Activated B cell treated with CpG ODN at 0.5 μM for 24 hours (primary cell): ENCODE measurements at places on chromosomes 1 and 21.

- DNase-seq = no peak
- no peak overlapping the region for H3K27ac ChIP-seq
- H3K4me1 ChIP-seq = no peaks in the 10 kb centered on the region
Measured at GRCh38 chr21:27017246-27017645, 50.4 kb upstream of the ADAMTS5 start.

DNA sequence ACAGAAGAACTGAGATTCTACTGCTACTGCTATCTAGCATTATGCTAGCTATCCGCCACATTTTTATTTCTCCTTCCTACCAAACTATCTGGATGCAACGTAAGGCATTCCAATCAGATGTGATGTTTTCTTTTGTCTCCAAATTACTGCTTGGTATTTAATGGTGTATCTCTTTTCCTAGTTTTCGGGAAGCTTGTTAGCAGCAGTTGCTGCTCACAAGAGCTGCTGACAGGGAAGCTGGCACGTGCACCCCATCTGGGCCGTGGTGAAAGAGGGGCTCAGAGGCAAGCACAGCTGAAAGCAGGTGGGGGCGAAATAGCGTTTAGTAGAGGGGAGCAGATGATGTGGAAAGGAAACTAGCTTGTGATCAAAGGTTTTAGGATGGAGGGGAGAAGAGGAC is 57.3 kb downstream of the JAK1 start:
- no peaks in the 10 kb centered on the region for H3K27me3 ChIP-seq
- peaks cover 3% of the 10 kb centered on the region for H3K36me3 ChIP-seq
- no peak overlapping the region for H3K4me3 ChIP-seq
- no peak for DNase-seq

GRCh38 chr1:154902938-154903566 is 33.0 kb upstream of the KCNN3 start:
- no peaks in the 10 kb centered on the region for H3K27me3 ChIP-seq
- no peak overlapping the region for H3K27ac ChIP-seq
- no peak for DNase-seq

- H3K27me3 ChIP-seq = no peaks in the 10 kb centered on the region
- H3K4me1 ChIP-seq = peaks cover 26% of the 10 kb centered on the region
- peaks cover 47% of the 10 kb centered on the region for H3K36me3 ChIP-seq
- no peak for DNase-seq
- peak overlapping the region; percentile 86 for H3K27ac ChIP-seq
- H3K4me3 ChIP-seq = peak overlapping the region; percentile 58
Measured at GRCh38 chr1:167676916-167677848, 44.6 kb upstream of the MPZL1 start.

GRCh38 chr21:46439906-46440305 is 18.8 kb upstream of the DIP2A start:
- H3K36me3 ChIP-seq = peaks cover 71% of the 10 kb centered on the region
- H3K27me3 ChIP-seq = no peaks in the 10 kb centered on the region
- H3K27ac ChIP-seq = no peak overlapping the region
- no peak for DNase-seq

- H3K4me1 ChIP-seq = peaks cover 4% of the 10 kb centered on the region
- H3K27me3 ChIP-seq = no peaks in the 10 kb centered on the region
- no peak overlapping the region for H3K27ac ChIP-seq
Measured at GRCh38 chr1:1280782-1281481, 696 bp downstream of the SCNN1D start.

GRCh38 chr1:156470473-156470872 is 30.1 kb downstream of the MEF2D start:
- DNase-seq = no peak
- no peak overlapping the region for H3K4me3 ChIP-seq
- no peaks in the 10 kb centered on the region for H3K4me1 ChIP-seq
- H3K36me3 ChIP-seq = peaks cover 86% of the 10 kb centered on the region

DNA sequence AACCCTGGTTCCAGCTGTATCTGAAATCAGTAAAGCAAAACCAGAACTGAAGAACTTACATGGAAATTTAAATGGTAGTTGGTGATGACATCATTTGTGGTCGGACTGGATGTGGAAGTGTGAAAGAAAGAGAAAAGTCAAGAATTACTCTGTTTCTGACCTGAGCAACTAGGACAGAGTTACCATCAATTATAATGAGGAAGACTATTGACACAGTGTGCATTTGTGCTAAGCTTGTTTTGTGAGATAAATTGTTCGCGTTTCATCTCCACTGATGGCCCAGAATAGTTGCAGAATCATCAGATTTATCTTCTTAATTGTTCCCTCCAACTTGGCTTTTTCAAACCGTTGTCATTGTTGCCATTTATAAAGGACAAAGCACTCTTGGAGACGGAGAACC is 410.6 kb upstream of the DEPDC1 start:
- H3K4me3 ChIP-seq = no peak overlapping the region
- no peaks in the 10 kb centered on the region for H3K27me3 ChIP-seq
- H3K4me1 ChIP-seq = no peaks in the 10 kb centered on the region
- H3K36me3 ChIP-seq = no peaks in the 10 kb centered on the region
- no peak for DNase-seq

DNA sequence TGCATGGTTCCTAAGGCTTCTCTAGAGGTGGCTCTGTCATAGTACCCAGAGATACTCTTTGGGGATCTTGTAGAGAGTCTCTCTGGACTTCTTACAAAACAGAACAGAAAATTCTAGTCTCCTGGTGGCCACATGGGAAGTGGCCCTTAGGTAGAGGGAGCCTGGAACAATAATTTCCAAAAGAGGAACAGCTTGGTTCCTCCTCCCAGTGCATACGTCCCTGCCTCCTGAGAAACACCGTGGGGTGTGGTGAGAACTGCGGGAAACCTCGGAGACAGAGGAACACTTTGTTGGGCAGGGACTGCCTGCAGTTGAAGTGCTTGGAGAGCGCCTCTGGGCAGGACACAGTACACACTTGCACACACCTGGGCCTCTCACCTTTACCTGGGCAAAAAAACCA is 38.8 kb upstream of the EPHA8 start:
- H3K4me1 ChIP-seq = no peaks in the 10 kb centered on the region
- no peak overlapping the region for H3K27ac ChIP-seq
- DNase-seq = no peak
- peaks cover 92% of the 10 kb centered on the region for H3K36me3 ChIP-seq
- H3K27me3 ChIP-seq = no peaks in the 10 kb centered on the region

- no peaks in the 10 kb centered on the region for H3K36me3 ChIP-seq
- no peaks in the 10 kb centered on the region for H3K4me1 ChIP-seq
- peaks cover 2% of the 10 kb centered on the region for H3K27me3 ChIP-seq
Measured at GRCh38 chr1:242212401-242212800, 213.5 kb upstream of the MAP1LC3C start.

- H3K36me3 ChIP-seq = no peaks in the 10 kb centered on the region
- H3K4me3 ChIP-seq = no peak overlapping the region
- DNase-seq = no peak
- no peak overlapping the region for H3K27ac ChIP-seq
- H3K4me1 ChIP-seq = no peaks in the 10 kb centered on the region
Measured at GRCh38 chr1:98331243-98331642, 330.3 kb upstream of the SNX7 start.

DNA sequence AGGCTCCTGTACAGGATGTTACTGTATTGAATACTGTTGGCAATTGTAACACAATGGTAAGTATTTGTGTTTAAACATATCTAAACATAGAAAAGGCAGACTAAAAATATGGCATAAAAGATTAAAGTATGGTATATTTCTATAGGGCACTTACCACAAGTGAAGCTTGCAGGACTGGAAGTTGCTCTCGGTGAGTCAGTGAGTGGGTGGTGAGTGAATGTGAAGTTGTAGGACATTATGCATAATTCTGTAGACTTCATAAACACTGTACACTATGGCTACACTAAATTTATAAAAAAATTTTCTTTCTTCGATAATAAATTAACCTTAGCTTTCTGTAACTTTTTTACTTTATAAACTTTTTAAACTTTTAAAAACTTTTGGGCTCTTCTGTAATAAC is 13.7 kb upstream of the TRIM62 start:
- H3K27me3 ChIP-seq = peaks cover 41% of the 10 kb centered on the region
- no peak overlapping the region for H3K4me3 ChIP-seq
- H3K27ac ChIP-seq = no peak overlapping the region

- no peak for DNase-seq
- H3K4me1 ChIP-seq = peaks cover 38% of the 10 kb centered on the region
- no peak overlapping the region for H3K4me3 ChIP-seq
- H3K27me3 ChIP-seq = no peaks in the 10 kb centered on the region
Measured at GRCh38 chr1:203743091-203743571, 21.9 kb upstream of the LAX1 start.

GRCh38 chr1:214464445-214465287 is 86.7 kb downstream of the PTPN14 start:
- H3K27ac ChIP-seq = no peak overlapping the region
- no peak overlapping the region for H3K4me3 ChIP-seq
- no peak for DNase-seq
- H3K27me3 ChIP-seq = peaks cover 4% of the 10 kb centered on the region
- no peaks in the 10 kb centered on the region for H3K4me1 ChIP-seq

DNA sequence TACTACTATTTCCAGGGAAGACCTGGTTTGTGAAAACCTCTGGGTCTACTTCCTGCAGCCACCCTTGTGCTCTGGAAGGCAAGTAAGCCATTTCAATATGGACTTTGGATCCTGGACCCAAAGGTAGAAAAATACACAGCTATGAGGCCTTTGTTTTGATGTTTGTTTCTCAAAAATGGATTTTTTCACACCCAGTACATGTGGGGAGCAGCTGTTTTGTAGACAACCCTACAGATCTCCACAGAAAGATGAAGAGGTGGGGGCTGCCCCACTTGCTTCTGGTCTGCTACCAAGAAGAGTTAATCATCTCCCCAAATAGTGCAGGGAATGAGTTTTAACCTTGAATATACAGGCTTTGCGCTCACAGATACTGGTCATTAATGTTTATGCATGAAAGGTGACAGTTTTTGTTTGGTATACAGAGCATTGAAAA is 29.2 kb downstream of the ZNF281 start:
- peaks cover 50% of the 10 kb centered on the region for H3K4me1 ChIP-seq
- no peak overlapping the region for H3K27ac ChIP-seq
- H3K36me3 ChIP-seq = no peaks in the 10 kb centered on the region
- no peak for DNase-seq
- H3K4me3 ChIP-seq = no peak overlapping the region

DNA sequence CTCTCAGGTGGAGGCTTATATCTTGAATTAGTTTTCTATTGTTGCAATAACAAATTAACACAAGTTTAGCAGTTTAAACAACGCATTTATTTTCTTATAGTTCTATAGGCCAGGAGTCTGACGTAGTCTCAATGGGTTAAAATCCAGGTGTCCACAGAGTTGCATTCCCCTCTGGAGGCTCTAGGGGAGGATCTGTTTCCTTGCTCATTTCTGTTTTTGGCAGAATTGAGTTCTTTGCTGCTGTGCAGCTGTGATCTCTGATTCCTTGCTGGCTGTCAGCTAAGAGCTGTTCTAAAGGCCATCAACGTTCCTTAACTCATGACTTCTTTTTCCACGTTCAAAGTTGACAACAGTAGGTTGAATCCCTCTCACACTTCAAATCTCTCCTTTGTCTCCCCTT is 31.8 kb downstream of the S100A10 start:
- no peak overlapping the region for H3K27ac ChIP-seq
- H3K36me3 ChIP-seq = no peaks in the 10 kb centered on the region
- H3K4me1 ChIP-seq = no peaks in the 10 kb centered on the region
- DNase-seq = no peak

DNA sequence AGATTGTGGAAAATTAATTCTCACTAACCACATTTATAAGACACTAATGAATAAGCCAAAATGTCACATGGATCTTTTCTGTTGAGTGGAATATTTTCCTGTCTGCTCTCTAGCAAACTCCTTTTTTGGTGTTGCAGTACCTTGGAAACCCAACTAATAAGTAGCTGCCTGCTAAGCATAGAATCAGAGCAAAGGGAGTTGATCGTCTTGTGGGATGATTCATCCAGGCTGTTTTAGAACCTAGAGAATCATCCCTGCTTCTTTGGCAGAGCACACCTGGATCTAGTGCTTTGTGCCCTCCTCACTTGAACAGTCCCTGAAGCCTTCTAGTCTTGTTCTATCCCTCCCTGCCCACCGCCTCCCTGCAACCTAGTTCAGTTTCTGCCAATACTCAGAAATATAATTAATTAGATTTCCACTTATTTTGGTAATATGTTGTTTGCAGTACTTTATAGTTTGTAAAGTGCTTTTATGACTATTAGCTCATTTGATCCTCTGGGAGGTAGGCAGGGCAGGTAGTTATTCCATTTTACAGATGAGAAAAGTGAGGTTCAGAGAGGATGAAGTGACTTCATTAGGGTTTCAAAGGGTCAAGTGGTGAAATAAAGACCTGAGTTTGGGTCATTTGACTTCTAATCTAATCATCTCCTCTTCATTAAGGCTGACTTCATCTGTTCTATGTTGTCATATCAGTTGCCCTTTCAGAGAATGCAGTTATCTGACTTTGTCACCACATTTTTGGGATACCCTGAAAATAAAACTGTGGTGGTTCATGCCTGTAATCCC is 2.5 kb downstream of the AGO4 start:
- H3K27me3 ChIP-seq = no peaks in the 10 kb centered on the region
- peaks cover 24% of the 10 kb centered on the region for H3K4me1 ChIP-seq
- no peak overlapping the region for H3K27ac ChIP-seq
- no peak for DNase-seq
- H3K36me3 ChIP-seq = peaks cover 4% of the 10 kb centered on the region

GRCh38 chr1:55868026-55868425 is 652.9 kb upstream of the USP24 start:
- no peak overlapping the region for H3K4me3 ChIP-seq
- DNase-seq = no peak
- no peaks in the 10 kb centered on the region for H3K36me3 ChIP-seq
- no peaks in the 10 kb centered on the region for H3K4me1 ChIP-seq
- H3K27ac ChIP-seq = no peak overlapping the region

- H3K4me3 ChIP-seq = no peak overlapping the region
- H3K4me1 ChIP-seq = peaks cover 15% of the 10 kb centered on the region
- H3K36me3 ChIP-seq = peaks cover 8% of the 10 kb centered on the region
- H3K27me3 ChIP-seq = peaks cover 1% of the 10 kb centered on the region
- no peak overlapping the region for H3K27ac ChIP-seq
Measured at GRCh38 chr1:236167578-236167977, 25.2 kb downstream of the GPR137B start.

GRCh38 chr1:165134431-165134830 is 222.1 kb downstream of the LMX1A start:
- no peaks in the 10 kb centered on the region for H3K4me1 ChIP-seq
- peaks cover 7% of the 10 kb centered on the region for H3K27me3 ChIP-seq
- no peak for DNase-seq
- H3K4me3 ChIP-seq = no peak overlapping the region

- no peak for DNase-seq
- H3K36me3 ChIP-seq = peaks cover 37% of the 10 kb centered on the region
- H3K4me3 ChIP-seq = peak overlapping the region; percentile 89
Measured at GRCh38 chr1:154607106-154607608, 829 bp downstream of the ADAR start.

GRCh38 chr1:2132222-2133038 is 62.1 kb downstream of the FAAP20 start:
- peak overlapping the region; percentile 80 for H3K4me3 ChIP-seq
- H3K27me3 ChIP-seq = no peaks in the 10 kb centered on the region
- H3K27ac ChIP-seq = peak overlapping the region; percentile 75
- peaks cover 18% of the 10 kb centered on the region for H3K4me1 ChIP-seq

- H3K36me3 ChIP-seq = peaks cover 2% of the 10 kb centered on the region
- peak overlapping the region; percentile 50 for H3K27ac ChIP-seq
- DNase-seq = no peak
- peak overlapping the region; percentile 87 for H3K4me3 ChIP-seq
- peaks cover 63% of the 10 kb centered on the region for H3K4me1 ChIP-seq
Measured at GRCh38 chr21:44872649-44873355, 688 bp downstream of the PTTG1IP start.
